ENCODE measurements at places on chromosomes 7 and 10.

DNA sequence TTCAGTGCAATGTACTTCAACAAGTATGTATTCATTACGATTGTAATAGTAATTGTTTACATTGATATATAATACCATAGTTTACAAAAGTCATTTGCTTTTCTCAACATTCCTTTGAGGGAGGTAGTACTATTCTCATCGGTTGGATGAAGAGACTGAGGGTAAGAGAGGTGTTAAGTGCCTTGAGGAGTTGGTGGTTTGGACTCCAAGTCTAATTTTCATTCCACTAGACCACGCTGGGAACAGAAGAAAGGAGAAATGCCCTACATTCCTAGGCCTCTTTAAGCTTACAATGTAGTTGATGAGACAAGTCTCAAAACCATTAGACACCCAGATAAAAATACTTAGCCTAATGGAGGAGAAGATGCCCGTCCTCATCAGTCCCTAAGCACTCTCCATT lies 28.6 kb downstream of the CDK1 start:
- DNase-seq: no peak

GRCh38 chr7:54833001-54833467 lies 74.0 kb upstream of the SEC61G start:
- no peak for DNase-seq

DNA sequence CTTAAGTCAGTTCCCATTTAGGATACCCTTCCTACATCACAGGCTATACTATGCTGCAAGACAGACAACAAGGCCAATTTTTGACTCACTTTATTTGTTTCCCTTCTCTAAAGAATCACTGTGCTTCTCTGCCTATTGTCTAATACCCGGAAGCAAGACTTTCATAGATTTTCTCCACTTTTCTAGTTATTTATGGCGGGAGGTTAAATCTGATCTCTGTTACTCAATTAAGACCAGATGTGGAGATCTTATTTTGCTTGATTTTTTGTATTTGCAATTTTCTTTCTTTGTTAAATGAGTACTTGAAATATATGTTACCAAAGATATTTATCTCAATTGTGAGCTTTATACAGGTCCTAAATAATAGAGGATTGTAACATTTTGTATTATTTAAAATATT lies 511.5 kb downstream of the ATRNL1 start:
- DNase-seq: no peak

DNA sequence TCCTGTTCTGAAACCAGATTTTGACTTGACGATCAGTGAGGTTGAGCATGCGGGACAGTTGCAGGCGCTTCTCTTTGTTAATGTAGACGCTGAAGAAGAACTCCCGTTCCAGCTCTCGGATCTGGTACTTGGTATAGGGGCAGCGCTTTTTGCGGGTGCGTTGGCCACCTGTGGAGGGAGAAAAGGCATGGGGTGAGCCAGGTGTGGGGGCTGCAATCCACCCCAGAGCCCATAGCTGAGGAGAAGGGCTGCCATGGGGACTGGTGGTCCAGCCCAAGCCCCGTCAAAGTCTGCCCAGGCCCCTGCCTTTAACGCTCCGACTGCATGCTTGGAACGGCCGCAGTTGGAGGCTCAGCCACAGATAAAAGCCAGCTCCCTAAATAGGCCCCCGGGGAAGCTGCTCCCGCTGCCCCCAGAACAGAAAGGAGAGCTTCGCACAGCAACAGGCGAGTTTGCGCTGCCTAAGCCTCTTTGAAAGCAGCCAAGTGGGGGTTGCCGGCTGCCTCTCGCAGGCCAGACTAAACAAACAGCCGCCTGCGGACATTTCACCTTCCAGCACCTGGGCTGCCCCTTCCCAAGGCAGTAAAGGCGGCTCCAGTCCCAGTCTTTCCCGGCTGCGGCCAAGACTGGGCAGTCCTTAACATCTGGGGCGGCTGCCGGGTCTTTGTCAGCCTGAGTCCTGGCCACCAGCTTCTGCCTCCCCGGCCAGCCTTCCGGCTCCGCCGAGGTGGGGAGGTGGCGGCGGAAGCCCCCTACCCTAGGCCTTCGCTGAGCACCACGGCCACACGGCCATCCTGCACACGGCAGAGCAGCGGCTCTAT lies 2.0 kb downstream of the HOXA11 start:
- DNase-seq: no peak

DNA sequence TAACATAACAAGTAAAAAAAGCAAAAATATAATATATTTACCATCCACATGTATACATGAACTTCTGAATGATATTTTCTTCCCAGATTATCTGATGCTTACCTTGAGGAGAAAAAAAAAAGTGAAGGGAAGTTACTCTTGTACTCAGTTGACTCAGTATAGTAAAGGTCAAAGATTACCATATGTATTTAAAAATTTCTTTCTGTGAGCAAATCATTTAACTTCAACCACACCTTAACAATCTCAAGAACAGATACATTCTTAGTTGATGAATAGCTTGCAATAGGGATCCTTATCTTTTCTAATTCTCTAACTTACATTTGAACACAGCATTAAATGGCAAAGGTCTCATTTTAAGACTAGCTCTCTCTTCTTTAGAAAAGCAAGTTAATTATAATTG lies 29.8 kb downstream of the PRR15 start:
- DNase-seq: no peak

DNA sequence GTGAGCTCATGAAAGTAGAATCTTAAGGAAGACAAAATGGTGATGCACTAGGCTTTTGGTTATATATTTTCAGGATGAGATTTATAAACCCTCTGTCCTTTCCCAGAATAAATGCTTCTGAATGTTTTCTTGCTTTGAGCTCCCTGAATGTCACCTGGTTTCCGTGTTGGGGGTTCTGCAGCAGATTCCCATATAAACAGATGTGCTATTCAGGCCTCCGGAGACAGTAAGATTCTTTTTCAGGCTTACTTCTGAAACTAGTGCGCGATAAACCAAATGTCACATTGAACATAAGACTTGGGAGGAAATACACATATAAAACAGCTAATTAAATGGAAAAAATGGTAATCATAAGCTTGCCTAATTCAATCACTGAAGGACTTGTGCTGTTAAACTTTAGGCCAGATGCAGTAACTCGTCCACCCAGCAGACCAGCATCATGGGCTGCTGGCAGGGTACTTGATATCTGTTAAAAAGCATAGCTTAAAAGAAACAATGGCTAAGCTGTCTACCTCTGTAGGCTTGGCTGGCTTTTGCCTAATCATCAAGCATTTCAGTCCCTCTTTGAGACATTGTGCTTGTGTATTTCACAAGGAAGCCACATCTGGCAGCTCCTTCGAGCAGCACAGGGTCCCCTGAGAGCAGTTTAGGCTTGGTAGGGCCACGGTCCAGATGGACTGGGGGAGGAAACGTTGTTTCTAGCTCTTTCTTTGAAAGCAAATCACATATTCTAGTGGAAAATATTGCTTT lies 281.2 kb upstream of the KIAA1217 start:
- DNase-seq: no peak

GRCh38 chr7:38187794-38188440 lies 9.9 kb downstream of the STARD3NL start:
- no peak for DNase-seq

DNA sequence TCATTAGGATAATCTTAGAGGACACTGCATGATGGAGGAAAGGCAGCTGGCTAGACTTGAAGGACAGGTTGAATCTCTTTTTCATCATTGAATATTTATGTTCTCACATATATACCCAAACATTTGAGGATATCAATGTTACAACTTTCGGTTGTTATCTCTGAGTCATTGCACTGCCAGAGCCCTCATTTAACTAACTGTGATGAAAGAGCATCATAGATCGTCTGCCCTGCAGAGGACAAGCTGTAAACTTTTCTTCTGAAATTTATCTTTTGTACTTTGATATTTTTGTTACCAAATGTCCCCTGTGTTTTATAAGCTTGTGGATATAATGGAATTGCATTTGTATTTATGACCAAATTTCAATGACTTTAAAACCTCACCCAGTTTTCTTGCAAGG lies 298.7 kb downstream of the PHF14 start:
- DNase-seq: no peak

- no peak for DNase-seq
These were observed 9.6 kb downstream of the UNCX start for GRCh38 chr7:1242256-1242605.

- DNase-seq: no peak
These were observed 158.5 kb upstream of the YAE1 start for GRCh38 chr7:39407723-39408122.

DNA sequence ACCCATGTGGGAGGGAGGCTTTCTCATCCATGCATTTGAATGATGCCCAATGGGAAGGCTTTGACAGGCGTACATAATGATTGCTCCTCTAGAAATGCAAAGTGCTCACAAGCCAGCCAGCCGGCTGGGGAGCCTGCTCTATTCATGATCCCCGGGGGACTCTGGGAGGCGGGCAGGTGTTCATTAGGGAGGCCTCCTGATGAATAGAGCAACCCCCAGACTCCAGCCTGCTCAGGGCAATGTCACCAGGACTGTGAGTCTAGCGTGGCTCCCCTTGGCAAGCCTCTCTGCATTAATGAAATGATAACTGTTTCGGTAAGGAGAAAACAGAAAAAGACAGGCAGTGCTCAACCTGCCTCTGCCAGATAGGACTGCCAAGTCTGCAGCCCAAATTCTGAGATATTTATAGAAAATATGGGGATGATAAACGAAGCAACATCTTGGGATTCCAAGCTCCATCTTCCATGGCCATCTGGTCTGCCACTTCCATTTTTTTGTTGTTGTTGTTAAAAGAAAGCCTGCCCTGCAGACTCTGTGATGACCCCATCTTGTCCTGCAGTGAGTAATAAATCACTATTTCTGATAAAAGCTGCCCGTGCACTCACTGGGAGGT lies 236.4 kb downstream of the PRPF18 start:
- no peak for DNase-seq

- DNase-seq: no peak
These were observed 199.5 kb downstream of the SH2D4B start for GRCh38 chr10:80737209-80737608.

DNA sequence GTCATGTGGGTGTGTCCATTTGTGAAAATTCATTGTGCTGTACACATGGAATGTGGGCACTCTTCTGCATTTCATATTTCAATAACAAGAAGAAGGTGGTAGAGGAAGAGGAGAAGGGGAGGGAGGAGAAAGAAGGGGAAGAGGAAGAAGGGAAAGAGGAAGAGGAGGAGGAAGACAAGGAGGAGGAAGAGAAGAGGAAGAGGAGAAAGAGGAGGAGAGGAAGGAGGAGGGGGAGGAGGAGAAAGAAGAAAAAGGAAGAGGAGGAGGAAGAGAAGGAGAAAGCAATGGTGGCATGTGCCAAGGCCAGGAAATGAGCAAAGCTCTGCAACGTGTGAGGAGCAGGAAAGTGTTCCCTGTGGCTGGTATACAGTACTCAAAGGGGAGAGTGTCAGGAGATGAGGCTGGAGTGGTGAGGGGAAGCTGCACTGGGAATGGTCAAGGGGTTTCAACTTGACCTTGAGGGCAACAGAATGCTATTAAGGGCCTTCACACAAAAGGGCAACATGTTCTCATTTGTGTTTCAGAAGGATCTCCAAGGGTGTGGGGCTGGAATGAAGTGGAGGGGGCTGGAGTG lies 40.5 kb downstream of the WNT2 start:
- no peak for DNase-seq

GRCh38 chr10:81127931-81128330 lies 590.2 kb downstream of the SH2D4B start:
- DNase-seq: no peak

DNA sequence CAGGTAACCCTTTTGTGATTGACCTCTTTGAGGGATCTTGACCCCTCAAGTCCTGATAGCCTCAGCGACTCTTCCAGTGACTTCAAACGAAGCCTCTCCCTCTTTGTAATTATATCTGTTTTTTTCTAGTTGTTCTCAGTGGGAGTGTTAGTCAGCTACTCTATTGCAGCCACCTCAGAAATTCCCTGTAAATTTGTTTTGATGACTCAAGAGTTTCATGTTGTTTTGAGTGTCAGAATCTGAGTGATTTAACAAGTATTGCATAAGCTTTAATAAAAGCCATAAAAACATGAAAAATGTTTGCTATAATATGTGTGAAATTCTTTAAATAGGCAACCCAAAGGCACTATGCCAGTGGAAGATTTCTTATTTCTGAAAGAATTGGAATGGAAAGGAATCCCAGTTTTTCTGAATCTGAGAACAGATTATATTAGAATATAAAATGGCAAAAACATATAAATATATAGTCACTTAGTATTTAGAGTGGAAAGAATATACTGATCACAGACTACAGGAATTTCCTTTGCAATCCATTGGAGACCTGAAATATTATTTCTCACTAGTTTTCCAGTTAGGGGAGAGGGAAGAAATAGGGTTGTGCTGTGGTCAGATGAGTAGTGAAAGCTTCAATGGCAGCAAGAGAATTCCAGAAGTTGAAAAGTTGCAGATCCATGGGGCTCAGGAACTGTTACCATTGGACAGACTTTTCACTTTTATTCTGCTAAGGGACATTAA lies 94.4 kb upstream of the SEMA3C start:
- no peak for DNase-seq

DNA sequence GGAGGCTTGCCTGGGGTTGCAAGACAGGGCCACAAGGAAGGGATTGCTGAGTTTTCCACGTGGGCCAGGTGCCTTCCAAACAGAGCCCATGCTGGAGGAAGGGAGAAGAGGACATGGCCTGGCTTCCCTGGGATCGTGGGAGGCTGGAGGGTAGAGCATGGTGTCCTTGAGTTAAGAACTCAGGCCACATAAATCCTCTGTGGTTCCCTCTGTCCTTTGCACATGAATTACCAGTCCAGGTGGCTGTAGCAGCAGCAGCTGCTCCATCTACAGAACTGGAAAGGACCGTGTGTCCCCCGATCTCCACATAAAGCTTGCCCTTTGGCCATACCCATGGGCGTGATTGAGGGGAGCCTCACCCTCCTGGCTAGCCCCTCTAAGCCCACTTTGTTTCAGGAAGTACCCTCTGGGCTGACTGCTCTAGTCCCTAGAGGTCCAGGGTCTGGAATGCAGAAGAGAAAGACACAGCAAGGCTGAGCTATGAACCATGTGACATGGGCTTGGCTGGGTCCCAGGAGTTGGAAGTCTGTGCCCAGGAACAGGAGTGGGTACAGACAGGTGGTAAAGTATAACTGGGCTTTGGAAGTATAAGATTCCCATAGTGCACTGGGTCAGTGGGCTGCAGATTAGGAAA lies 84.9 kb downstream of the C10orf105 start:
- no peak for DNase-seq
